Endothelial cell of umbilical vein (primary cell): ENCODE measurements at places on chromosomes 2 and 18. TPM values are rescaled to one million over a fixed set of nuclear protein-coding genes. Genes with fewer than 3 reads are reported as not detected.

Gene GPR55
- not detected in 2 replicates for total RNA-seq

Gene SPOPL
- 14.9 and 17.4 TPM in 2 replicates for total RNA-seq

Gene MEP1B
- not detected in 2 replicates for total RNA-seq

Gene FSHR
- total RNA-seq, result not detected in 2 replicates

Gene GULP1
- 43.0 and 53.8 TPM in 2 replicates for total RNA-seq

Gene TLK1
- total RNA-seq, result 53.7 and 62.7 TPM in 2 replicates

Gene SAG
- total RNA-seq, result not detected in 2 replicates

Gene ZC3H6
- 2.5 and 3.0 TPM in 2 replicates for total RNA-seq

Gene GALNT13
- total RNA-seq, result 0.18 TPM in 1 of 2 replicates, not detected in the other
